ENCODE measurements at places on chromosomes 7 and 10. TPM values are rescaled to one million over a fixed set of nuclear protein-coding genes. Genes with fewer than 3 reads are reported as not detected.

TLL2 gene
- total RNA-seq, result under 0.01 TPM

UPK3B gene
- total RNA-seq, result not detected

PDZD7 gene
- total RNA-seq, result 2.0 TPM

ADAMTS14 gene
- 10.1 TPM for total RNA-seq

MPP7 gene
- 0.24 TPM for total RNA-seq

C10orf67 gene
- total RNA-seq, result not detected

SLC29A4 gene
- total RNA-seq, result 1.4 TPM

XRCC2 gene
- total RNA-seq, result 7.9 TPM

TMEM139 gene
- total RNA-seq, result not detected

IKZF1 gene
- not detected for total RNA-seq

EPO gene
- total RNA-seq, result not detected

RAB19 gene
- total RNA-seq, result not detected

ATP5MK gene
- 586 TPM for total RNA-seq

PLCE1 gene
- total RNA-seq, result 0.10 TPM

GBX1 gene
- not detected for total RNA-seq

C10orf105 gene
- 0.10 TPM for total RNA-seq

CDH23 gene
- not detected for total RNA-seq

ANTXRL gene
- not detected for total RNA-seq

TAC1 gene
- total RNA-seq, result 26.2 TPM

OGDHL gene
- total RNA-seq, result not detected

PTER gene
- total RNA-seq, result 41.9 TPM

AKR1C8 gene
- total RNA-seq, result not detected

PDK4 gene
- total RNA-seq, result 2.3 TPM

FAM25A gene
- not detected for total RNA-seq

SMKR1 gene
- 0.24 TPM for total RNA-seq

ZNF467 gene
- total RNA-seq, result not detected

GFRA1 gene
- total RNA-seq, result 0.72 TPM

PSPH gene
- 82.3 TPM for total RNA-seq

KIAA1217 gene
- total RNA-seq, result 8.2 TPM

UPK3BL2 gene
- not detected for total RNA-seq

Data from RPMI7951 (cell line).